ENCODE measurements at places on chromosomes 2 and 18. TPM values are rescaled to one million over a fixed set of nuclear protein-coding genes. Genes with fewer than 3 reads are reported as not detected.

Gene IL37
- total RNA-seq, result not detected

Gene ACOXL
- not detected for total RNA-seq

Gene XRCC5
- total RNA-seq, result 386 TPM

Gene RESP18
- not detected for total RNA-seq

Gene CD28
- total RNA-seq, result not detected

Gene SALL3
- total RNA-seq, result not detected

Gene AQP4
- total RNA-seq, result not detected

Gene IRS1
- 21.6 TPM for total RNA-seq

Gene LCT
- under 0.01 TPM for total RNA-seq

Gene DOCK10
- 113 TPM for total RNA-seq

Gene EML6
- total RNA-seq, result 1.1 TPM

Gene TUBA4B
- total RNA-seq, result 0.11 TPM

Gene NT5DC4
- total RNA-seq, result 0.11 TPM

Gene RMDN2
- total RNA-seq, result 3.7 TPM

Gene TGFBRAP1
- total RNA-seq, result 18.1 TPM

Gene WDR12
- 50.1 TPM for total RNA-seq
